NCI-H2227 treated with DMSO at 0.1 percent for 48 hours (cell line): ENCODE measurements at places on chromosomes 1 and 21.

GRCh38 chr21:24424776-24425175 is 1182.5 kb downstream of the MRPL39 start:
- DNase-seq = no peak

DNA sequence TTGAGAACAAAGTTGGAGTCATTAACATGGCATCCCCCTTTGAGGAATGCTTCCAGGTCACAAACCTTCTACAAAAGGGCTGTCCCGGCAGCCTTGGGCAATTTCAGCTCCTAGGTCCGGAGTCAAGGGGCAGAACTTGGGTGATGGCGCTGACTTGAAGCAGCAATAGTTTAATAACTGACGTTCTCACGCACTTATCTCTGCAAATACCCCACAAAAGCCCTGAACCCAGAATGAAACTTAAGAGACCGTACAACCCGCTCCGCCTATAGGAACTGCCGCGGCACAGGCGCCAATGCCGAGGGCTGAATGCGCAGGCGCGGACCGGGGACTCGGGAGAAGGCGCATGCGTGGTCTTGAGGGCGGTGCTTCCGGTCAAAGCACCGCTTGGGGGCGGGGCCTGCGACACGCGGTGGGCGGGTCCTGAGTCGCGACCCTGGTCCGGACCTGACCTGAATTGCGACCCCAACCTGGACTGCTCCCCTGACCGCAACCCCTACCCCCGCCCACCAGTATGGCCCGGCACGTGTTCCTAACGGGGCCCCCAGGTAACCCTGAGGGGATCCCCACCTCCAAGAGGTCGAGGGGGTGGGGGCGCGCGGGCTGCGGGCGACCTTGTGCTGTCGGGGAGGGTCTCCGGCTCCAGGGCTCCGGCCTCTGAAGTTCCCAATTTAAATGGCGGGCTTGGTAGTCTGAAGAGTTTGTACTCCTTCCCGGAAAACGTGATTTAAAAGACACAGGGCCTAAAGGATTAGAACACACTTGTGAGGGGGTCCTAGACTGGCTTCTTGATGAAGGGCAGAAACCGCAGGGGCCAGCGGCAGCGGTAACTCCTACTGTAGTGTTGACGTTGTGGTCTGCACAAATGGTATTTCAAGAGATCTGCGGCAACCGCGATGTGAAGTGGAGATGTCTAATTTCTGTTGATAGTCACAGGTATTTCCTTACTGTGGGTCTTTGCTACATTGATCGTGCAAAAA is at the start of gene NTPCR:
TSS of gene NTPCR (plus strand) at position 415 of the 980 bp plus-strand sequence. CDS start at position 515, 100 bp downstream.
- DNase-seq = peak; percentile 94

DNA sequence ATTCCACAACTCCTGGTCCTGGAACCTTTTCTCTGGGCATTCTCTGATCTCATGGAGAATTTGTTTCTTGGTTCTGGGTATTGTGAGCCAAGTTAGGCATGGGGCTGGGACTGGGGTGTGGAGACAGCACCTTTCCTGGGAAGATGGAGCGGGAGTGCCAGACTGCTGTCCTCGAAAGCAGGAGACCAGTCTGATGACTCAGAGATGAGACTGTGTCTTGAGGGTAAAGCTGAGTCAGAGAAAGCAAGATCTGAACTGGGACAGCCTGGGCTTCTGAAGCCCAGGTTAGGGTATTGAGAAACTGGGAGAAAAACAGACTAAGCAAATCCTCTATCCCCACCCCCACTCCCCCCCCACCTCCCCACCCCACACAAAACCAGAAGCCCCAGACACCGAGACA is 2.2 kb upstream of the KANK4 start:
- DNase-seq = no peak

DNA sequence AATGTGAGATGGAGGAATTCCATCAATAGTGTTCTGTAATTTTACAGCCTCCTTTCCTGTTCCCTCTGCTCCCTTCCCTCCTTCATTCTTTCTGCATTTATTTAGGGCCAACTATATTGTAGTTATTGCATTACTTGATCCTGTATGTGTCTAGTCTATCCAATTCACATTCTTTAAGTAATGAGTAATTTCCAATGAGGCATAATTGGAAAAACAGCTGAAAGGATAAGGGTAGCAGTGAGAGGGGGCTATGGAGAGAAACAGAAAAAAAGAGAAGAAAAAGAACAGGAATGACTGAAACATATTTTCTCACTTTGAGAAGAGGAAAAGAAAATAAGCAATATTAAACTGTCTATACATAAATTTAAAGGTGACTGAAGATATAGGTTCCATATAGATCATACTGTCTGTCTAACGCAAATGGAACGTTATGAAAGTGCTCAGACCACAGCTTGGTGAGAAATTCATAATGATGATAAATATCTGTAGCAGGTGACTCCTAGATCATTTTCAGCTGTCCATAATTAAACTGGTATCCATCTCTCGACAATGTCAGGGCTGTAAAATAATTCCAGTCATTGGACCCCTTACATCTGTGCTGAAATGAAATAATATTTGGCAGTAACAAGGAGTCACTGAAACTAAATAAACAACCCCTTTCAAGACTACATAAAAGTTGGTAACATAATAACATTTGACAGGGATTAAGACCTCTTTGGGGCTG is 61.8 kb downstream of the SPAG17 start:
- DNase-seq = no peak

- DNase-seq = no peak
Measured at GRCh38 chr1:15870421-15870820, 22.9 kb downstream of the SPEN start.

DNA sequence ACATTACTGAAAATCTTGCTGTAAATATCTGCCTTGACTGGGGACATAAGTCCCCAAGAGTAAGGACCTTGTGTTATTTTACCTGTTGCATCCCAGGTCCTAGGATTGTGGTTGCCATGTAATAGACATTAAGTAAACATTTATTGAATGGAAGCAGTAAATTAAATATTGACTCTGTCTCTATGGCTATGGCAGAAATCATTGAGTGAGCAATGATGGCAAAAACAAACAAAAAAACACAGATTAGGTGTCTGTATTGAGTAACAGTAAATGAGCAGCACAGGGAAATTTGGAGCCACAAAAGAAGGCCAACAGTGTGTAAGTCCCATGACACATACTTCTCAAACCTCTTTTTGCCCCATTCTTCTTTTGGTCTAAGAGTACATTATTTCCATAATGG is 240.4 kb downstream of the NFIA start:
- DNase-seq = no peak

GRCh38 chr1:102535829-102536505 is 539.2 kb upstream of the OLFM3 start:
- DNase-seq = no peak

GRCh38 chr1:1120096-1120495 is 4.2 kb upstream of the C1orf159 start:
- DNase-seq = no peak

DNA sequence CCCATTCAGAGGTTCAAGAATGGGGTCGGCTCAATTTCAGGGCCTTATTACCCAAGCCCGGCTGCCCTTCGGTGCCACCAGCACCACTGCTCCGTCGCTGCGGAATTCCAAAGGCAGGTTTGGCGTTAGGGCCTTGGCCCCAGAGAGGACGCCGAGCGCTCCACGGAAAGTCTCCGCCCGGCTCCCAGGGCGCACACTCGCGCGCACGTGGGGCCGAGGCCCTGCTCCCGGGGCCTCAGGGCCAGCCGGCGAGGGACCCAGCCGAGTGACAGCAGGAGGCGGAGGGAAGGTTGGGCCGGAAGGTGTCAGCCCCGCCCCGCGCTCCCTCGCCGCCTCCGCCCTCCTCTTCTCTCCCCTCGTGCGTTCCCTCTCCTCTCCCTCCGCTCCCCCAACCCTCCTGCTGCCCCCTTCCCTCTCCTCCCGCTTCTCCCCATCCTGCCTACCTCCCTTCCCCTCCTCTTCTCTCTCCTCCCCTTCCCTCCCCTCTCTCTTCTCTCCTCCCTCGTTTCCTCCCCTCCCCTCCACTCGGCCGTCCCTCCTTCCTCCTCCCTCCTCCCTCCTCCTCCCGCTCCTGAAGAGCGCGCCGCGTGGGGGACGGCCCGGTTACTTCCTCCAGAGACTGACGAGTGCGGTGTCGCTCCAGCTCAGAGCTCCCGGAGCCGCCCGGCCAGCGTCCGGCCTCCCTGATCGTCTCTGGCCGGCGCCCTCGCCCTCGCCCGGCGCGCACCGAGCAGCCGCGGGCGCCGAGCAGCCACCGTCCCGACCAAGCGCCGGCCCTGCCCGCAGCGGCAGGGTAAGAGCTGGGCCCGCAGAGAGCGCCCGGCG is at the start of gene ETS2:
TSS of gene ETS2 (plus strand) at position 602 of the 825 bp plus-strand sequence. CDS start 4,106 bp downstream, outside the sequence.
- peak; percentile 77 for DNase-seq

DNA sequence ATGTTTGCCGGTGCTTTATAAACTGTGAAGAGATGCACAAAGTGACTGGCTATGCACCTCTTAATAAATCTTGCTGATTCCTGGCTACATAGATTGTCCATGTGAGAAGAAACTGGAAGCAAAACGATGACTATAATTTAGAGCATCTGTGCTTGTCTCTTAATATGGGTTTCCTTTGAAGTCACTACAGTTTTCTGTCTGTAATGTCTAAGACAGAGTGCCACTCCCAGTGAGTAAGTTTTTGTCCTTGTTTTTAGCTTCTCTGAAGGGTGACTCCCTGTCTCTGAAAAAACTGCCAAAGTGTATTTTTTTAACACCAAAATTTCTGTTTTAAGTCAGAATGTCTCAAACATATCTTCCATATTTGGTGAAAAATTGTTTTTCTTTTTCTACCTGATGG is 175.1 kb downstream of the FASLG start:
- no peak for DNase-seq

- DNase-seq = no peak
Measured at GRCh38 chr1:18748435-18748834, 111.0 kb downstream of the TAS1R2 start.

DNA sequence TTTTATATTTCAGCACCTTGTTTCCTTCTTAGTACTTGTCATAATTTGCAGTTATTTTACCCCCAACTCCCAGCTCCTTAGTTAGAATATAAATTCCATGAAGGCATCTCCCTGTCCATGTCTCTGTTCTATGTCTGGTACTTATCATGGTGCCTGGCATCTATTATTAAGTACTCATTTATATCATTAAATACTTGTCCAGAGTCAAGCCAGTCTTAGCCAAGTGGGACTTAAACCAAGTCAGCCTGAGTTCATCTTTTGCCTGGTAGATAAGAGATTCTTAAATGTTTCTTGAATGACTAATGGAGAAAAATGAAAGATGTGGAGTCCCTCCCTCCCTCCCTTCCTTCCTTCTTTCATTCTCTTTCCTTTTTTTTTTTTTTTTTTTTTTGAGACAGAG is 9.4 kb downstream of the SLC25A44 start:
- no peak for DNase-seq

GRCh38 chr1:98454666-98455065 is 206.9 kb upstream of the SNX7 start:
- no peak for DNase-seq

DNA sequence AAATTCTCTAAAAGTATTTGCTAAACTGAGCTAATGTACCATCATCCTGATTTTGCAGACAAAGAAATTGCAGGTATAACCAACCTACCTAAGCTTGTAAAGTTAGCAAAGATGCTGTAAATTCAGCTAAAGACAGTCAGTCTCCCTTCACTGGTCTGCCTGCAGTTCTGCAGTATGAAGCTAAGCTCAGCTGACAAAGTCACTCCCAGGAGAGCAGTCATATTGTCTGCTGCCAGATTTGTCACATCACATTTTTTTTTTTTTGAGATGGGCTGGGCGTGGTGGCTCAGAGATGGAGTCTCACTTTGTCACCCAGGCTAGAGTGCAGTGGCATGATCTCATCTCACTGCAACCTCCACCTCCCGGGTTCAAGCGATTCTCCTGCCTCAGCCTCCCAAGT is 8.9 kb upstream of the CMPK1 start:
- no peak for DNase-seq

DNA sequence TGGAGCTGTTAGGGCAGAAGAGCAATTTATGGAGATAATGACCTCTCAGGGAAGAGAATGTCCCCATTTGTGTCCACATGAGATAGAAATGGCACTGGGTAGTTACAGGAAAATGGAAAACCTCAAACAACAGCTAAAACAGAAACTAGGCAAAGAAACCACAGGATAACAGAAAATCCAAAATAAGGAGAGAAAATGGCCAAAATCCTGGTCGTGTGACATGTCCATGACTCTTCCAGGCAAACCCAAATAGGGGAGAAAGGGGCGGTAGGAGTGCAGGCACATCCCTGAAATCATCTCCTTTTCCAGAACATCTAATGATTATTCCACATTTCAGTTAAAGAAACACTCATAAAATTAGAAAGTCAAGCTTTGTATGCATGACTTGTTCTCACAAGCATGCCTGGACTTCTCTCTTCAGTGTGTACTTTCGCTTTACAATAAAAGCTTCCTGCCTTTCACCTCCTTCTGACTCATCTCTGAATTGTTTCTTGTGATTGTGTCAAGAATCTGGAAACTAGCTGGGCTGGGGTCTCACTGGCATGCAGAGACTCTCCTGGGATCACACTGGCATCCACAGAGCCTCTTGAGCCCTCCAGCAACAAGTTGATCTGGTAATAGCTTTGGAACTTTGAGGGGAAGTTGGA is 171.4 kb upstream of the ZP4 start:
- no peak for DNase-seq

DNA sequence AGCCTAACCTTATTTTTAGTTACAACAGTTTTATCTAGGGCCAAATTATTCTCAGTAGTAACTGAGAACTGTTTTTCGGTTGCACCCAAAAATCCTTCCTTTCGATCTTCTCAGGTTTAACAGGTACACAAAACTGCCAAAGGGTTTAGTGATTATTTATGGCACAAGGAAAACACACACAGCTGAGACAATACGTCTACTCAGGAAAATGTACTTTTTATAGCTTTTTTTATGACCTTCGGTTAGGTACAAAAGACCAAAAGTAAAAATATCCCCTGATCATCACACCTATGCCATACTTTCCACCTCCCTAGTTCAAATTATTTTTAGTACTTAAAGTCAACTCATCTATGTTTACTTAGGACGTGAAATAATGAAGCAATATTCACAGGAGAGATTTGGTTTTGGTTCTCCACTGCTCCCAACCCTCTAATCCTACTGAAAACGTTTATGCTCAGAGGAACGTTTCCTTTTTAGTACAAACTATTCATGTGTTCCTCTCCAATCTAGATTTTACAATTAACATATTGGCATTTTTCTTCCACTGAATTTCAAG is 48.7 kb downstream of the TTLL7 start:
- DNase-seq = no peak

- no peak for DNase-seq
Measured at GRCh38 chr1:27513958-27514357, 24.0 kb upstream of the WASF2 start.

DNA sequence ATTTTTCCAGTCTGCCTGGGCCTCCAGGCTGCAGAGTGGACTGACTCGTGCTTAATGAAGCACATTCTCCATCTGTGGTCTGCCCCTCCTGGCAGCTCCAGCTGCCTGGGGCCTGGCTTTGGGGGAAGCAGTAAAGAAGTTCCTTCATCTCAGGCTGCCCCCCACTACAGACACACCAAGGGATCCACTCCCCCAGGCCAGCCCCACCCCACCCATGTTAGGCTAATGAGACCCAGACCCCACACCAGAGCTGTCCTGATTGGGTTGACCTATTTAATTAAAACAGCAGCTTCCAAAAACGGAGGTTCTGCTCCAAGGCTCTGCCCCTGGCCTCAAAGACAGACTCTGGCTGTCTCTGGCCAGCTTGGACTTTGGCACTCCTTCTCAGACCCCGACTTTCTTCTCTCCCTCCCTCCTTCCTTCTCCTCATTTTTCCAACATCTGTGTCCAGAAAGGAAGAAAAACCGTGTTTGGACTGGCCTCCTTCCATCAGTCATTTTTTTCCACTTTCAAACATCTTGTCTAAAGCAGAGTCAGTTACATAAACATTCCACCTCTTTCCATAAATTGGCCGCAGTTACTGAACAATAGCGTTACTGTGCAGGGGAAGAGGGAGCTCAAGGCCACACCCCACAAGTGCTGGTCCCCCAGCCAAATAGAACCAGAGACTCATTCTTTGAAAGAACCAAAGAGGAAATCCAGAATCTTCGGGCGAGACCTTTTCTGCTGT is 29.7 kb downstream of the SERTAD4 start:
- DNase-seq = no peak
